Activated CD8-positive, alpha-beta memory T cell treated with anti-CD3 and anti-CD28 coated beads, Interleukin-2, amount 50 U/mL, for 4 hours (primary cell): ENCODE measurements at places on chromosomes 6 and 20.

DNA sequence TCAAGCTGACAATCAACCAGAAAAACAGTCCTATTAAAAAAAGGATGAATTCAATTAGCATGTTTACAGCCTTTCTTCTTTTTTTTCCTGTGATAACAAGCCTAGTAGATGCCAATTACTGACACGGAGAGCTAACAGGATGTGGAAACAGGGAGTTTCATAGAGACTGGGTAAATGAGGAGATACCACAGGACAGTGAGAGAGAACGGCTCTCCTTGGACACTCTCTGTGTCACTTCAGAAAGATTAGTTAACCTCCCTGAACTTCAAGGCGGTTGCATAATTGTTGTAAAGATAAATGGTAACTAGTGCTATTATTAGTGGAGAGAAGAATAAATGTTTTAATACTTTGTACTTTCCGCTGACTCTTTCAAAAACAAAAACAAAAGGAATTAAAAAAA lies 14.8 kb downstream of the SLC17A5 start:
- DNase-seq = no peak

DNA sequence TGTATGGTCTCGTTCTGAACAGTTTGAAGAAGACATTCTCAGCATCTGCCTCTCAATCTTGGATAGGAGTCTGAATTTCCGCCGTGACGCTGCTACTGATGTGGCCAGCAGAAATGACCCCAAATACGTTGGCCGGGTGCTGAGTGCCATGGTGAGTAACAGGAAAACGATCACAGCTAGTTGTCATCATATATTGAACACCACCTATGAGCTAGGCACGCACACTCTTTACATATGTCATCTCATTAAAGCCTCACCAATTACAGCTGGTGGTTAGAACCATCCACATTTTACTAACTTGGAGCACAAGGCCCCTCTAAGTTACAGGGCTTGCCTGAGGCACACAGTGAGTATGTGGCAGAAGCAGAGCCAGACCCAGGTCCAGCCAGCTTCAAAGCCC lies 17.1 kb downstream of the TGM3 start:
- no peak for DNase-seq

GRCh38 chr6:14361297-14361696 lies 243.7 kb downstream of the CD83 start:
- no peak for DNase-seq

DNA sequence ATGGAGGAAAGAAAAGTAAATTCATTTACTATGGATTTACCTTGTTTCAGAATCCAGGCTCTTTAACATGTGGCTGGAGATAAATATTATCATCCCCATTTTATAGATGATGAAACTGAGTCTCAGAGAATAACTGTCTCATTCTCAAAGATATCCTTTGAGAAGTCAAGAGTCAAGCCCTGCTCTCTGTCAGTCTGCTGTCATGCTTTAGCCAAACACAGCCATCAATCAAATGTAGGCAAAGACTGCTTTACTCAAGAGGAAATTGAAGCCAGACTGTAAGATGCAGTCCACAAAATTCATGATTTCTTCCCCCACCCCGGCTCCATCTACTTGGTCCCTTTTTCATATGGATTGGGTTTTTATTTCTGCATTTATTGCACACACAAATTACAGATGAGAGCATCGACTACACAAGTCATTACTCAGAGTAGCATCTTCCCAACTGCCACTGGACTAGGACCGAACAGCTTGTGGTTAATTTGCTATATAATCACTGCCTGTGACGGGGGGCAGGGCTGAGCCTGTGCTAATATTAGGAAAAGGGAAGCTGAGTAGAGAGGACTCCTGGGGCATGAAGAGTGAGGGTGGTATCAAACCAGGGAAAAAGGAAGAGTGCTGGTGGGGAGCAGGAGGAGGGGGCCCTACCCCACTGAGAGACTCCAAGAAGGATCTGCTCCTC lies 102.7 kb upstream of the TOP1 start:
- DNase-seq = no peak

DNA sequence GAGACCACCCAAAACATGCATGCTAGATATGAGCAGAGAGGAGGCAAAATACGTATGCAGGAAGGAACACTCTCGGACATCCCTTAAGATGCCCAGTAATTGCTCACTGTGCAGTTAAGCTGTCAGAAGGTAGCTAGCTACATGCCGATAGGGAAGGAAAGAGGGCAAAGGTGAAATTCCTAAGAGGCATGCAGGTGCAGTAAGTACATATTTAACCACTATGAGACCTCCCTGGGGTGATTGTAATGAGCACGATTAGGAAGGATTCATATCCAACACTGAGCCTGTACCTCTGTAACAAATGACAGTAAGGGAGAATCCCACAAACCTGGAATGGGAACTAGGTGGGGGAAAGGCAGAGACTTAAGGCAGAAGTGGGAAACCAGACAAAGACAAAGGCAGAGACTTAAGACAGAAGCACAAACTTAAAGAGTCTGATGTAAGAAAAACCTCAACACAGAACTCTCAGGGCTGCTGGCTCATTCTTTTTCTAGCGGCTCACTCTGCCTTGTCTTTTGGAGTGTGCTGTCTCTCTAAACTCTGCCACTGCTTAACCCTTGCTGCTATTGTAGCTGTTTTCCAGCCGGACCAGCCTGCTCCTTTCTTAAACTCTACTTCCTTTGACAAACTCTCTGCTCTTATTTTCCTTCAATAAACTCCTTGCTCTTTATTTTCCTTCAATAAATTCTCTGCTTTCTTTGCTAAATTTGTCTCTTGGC lies 148.1 kb downstream of the UBE3D start:
- DNase-seq = no peak
